ENCODE measurements at places on chromosomes 16 and 17.

DNA sequence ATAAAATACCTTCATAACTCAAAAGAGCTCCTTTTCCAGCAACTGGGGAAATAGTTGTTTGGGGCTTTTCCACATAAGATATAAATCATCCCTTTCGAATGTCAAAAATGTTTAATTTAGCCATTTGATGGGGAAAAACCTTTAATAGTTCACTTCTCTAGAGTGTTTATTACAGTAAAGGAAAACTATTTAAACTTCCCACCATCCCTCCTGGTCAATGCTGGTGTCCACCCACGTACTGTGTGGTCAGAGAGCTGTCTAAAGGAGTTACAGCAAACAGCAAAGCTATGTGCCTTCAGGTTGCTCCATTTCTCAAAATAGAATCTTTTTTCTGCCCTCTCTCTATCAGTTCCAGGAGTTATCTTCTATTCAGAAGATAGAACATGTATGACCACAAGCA is 33.5 kb downstream of the KANSL1 start:
- DNase-seq: no peak

GRCh38 chr17:31417051-31417792 is 25.7 kb downstream of the RAB11FIP4 start:
- no peak for DNase-seq

DNA sequence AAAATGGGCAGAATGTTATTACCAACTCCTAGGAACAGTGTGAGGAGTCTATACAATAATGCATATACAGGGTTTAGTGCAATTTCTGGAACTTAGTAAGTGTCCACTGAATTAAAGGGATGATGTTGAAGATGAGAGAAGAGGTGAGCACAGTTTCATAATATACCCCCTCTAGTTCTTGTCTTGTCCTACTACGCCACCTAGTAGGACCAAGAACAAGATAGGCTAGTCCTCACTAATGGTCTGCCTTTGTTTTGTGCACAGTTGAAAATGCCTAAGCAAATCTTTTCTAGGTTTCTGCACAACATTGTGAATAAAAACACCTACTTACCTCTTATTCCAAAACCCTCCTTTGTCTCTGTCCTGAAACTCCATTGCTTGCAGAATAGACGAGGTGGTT is 670.2 kb downstream of the CDH8 start:
- DNase-seq: no peak

GRCh38 chr17:44556832-44557606 is at the start of gene FZD2:
Gene FZD2, plus strand, starts transcription at chr17:44557484. Its CDS starts 205 bp downstream, at chr17:44557689.
- peak; percentile 21 for DNase-seq

GRCh38 chr17:7024402-7024785 is 1.5 kb downstream of the BCL6B start:
- no peak for DNase-seq

DNA sequence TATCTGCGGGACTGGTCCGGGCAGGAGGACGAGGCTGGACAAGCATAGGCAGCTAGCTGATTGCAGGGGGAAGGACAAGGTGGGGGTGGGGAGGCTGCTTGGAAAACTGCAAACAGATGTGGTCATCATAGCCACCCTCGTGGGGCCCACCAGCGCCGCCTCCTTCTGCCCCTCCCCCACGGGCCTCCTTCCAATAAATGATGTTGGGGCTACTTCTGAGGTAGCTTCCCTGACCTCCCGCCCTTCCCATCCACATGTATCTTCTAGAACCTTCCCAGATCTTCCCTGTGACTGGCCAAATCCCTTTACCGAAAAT is 12.3 kb upstream of the CDC42EP4 start:
- DNase-seq: no peak

DNA sequence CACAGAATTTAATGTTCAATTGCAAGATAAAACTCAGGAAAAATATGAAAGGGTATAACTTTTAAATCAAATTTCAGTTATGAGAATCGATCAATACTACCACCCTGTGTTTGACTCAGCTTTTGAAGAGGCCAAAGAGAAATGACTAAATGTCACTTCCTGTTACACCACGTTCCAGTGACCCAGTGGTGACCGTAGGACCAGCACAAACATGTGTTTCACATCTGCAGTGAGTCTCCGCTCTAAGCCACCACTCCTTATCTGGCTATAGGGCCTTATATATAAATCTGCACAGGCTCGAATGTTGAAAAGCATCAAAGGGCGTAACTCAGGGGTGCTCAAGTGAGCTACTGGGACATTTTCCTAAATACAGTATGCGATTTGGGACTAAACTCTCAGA is 36.1 kb downstream of the CYB5D2 start:
- no peak for DNase-seq

GRCh38 chr16:59181821-59182420 is 447.8 kb upstream of the GOT2 start:
- no peak for DNase-seq

DNA sequence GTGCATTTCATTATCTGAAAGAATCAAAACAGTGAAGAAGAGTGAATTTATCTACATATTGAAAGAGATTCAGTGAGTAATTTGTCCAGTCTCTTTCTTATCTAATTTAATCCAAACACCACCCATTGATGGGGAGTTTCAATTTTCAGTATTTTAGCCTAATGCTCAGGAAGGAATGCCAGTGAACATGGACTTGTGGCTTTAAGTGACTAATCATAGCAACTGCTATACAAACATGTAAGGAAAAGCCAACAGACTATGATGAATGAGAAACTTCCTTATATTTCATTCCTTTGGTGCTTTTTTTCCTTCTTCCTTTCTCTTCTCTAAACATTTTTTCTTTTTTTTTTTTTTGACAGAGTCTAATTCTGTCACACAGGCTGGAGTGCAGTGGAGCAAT is 885.8 kb downstream of the KCNJ2 start:
- no peak for DNase-seq

GRCh38 chr16:3503523-3503922 is 2.7 kb downstream of the CLUAP1 start:
- no peak for DNase-seq

All from stimulated activated CD8-positive, alpha-beta memory T cell treated with anti-CD3 and anti-CD28 coated beads, Interleukin-7, amount 100 ng/mL, for 24 hours (primary cell).